ENCODE measurements at places on chromosomes 7 and 10.

GRCh38 chr10:2968401-2969058 is 98.8 kb upstream of the PFKP start:
- DNase-seq: no peak

DNA sequence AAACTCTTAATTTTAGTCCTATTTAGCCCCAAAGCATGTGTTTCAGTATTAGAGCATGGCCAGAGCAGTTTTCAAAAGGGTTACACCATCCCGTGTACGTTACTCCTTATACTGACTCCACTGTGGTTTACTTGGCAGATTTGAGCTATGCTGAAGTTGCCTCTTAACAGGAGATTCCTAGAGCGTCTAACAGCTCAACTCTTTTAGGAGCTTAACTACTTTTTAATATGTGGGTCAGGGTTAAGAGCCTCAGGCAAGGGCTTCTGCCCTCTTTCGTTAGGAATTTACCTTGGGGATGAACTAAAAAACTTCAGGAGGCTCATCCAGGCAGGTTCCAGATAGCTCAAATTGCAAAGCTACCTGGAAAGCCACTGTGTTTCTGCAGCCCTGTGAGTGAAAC is 674.8 kb upstream of the C7orf33 start:
- no peak for DNase-seq

DNA sequence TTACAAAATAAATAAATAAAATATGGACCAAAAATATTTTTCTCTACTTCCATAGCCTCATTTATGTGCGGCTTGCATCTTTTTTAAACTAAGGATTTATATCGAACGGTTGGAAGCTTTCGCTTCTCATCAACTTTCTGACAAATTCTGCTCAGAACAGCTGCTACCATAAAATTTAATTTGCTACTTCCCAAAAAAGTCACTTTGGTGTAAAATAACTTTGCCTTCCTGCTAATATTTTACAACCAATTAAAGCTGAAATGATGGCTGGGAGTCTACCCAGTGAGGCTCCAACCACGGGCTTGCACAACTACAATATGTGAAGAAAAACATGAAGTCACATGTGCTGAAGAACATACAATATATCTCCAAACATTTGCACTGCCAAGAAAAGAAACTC is 253.1 kb upstream of the NEBL start:
- DNase-seq: no peak

DNA sequence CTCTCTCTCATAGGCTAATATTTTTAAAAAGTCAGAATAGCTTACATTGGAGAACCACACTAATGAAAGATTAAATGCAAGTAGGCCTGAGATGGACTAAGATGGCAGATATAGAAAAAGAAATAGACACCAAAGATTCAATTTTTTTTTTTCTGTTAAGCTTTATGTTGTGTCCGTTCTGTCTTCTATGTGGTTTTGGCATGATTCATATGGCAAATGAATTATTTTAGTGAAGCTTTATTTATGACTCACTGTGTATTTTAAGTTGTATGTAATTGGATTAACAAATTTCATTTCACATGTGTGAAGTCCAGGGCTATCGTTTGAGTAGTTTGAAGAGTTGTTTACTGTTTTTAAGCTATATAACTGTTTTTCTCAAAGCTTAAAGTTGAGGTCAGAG is 214.8 kb downstream of the CAMK1D start:
- no peak for DNase-seq

- DNase-seq: no peak
Measured at GRCh38 chr7:121401896-121402295, 5.8 kb upstream of the FAM3C start.

DNA sequence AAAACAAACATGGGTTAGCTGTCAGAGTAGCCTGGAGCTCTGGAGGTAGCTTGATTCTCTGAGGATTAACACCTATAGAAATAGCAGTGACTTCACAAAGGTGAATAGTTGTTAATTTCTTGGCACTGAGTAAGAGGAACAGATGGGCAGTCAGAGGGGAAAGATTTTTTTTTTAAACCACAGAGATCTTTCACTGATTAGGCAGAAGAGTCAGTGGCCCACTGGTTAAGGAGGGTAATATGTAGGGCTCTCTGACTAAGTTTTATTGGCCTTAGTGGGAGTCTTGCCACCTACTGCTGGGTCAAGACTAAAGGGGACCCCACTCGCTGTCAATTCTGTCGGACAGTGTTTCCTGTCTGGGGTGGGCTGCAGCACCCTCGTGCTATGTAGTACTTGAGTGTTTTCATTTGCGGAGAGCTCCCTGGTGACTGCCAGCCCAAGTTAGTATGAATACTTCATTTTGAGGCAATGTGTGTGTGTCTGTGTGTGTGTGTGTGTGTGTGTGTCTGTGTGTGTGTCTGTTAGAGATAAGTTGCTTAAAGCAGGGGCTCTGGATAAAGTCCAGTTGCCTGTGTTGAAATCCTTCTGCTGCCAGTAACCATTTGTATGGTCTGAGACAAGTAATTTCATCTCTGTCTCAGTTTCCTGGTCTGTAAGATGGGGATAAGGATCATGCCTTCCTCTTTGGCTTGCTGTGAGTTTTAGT is 145.2 kb downstream of the ARID5B start:
- no peak for DNase-seq

- DNase-seq: no peak
Measured at GRCh38 chr10:987620-987869, 689 bp upstream of the GTPBP4 start.

DNA sequence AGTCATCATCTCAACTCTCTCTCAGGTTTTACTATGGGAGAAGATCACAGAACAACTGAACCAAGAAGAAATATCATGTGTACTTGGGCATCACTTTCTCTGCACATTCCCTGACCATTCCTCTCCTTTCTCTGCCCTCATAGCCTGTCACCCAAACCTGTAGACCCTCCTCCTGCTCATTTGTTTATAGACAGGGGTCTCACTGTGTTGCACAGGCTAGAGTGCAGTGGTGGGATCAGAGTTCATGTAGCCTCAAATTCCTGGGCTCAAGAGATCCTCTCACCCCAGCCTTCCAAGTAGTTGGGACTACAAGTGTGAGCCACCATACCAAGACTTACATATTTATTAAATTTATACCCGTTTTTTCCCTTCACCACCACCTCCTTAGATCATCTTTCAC is 260.8 kb upstream of the SLC26A5 start:
- no peak for DNase-seq

GRCh38 chr7:7596176-7596575 is 29.5 kb downstream of the MIOS start:
- no peak for DNase-seq

DNA sequence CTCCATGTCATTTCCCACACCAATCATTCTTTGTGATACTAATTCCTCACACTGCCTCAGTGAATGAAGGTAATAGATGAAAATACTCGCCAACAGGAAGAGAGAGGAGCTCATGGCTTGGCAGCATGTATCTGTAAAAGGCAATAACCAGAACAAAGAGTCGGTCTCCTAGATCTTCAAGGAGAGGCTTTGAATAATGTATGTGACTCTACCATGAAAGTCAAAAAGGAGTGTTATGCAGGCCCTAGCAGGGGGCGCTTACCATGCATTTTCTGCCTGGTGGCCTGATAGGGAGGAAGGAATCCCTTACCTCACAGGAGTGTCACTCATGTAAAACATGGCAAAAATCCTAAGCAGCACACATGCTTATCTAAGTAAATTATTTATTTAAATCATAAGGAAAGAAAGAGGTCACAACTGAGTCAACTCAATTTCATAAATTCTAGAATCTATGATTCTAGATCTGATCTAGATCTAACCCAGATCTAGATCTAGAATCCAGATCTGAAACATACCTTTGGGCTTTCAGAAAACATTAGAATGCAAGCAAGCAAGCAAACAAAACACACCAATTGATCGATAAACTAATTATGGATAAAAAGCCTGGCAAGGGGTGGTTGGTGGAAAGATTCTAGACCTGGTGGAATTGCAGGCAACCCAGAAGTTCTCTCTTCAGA is 226.3 kb upstream of the KLF6 start:
- no peak for DNase-seq

DNA sequence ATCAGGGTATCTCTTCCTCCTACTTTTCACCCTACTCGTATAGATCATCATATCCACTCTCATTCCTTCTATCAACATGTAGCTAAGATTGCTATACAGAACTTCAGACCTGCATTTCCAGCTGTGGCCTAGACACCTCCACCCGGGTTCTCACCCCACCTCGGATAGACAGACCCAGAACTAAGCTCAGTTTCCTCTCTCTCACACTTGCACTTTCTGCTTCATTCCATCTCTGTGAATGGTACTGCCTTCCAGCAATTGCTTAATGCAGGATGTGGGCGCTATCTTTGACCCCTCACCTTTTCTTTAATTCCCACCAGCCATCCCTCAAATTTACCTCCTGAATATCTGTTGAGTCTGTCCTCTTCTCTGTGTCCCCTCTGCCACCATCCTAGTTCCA is 35.7 kb downstream of the AGK start:
- DNase-seq: no peak

DNA sequence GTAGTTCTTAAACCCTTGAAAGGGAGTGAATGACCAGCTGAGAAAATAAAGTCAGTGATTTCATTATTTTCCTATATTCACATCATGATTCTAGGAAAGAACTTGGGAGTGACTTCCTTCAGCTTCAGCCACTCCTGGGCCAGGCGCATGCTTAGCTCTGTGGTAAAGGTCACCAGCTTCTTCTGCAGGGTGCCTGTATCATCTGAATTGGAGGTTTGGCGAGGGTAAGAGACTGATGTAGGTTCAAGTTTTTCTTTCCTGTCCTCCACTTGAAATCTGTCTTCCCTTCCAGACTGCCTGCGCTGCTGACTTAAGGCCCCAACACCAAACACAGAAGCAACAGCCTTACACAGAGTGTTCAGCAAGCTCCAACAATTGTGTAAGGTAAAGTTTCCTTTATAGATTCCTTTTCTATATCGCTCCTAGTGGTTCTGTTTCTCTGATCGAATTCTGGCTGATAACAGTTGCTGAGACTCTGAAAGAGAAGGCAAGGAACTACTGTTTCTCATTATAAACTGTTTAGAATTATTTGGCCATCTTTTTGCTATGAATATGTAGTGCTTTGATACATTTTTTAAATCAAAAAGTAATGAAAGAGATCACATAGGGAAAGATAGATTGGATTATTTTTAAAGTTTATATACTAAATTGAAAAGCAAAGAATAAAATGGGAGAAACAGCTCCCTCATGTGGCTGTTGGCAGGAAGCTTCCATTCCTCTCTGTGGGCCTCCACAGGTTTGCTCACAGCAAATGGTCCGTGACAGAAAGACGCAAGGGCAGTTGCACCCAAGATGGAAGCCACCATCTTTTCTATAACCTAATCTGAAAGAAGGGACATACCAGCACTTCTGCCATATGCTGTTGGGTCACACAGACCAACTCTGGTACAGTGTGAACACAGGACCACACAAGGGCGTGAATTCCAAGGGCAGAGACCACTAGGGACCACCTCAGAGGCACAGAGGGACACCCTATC is 14.0 kb downstream of the GATAD1 start:
- DNase-seq: peak; percentile 50

DNA sequence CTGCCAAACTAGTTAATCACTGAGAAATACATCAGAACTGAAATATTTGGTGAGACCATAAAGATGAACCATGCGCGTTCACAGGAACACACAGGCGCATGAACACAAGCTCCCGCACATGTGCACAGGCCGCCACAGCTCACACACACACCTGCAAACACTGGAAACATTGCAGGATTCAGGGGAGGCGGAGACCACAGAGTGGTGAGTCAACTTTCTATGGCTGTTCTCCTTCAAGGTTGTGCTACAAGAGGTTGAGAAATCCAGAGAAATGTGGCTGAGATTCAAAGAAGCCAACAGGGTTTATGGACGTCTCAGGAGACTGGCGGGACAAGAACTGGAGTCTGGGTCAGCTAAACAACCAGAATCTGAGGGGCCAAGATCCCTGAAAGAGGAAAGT is 17.8 kb downstream of the ESYT2 start:
- no peak for DNase-seq

DNA sequence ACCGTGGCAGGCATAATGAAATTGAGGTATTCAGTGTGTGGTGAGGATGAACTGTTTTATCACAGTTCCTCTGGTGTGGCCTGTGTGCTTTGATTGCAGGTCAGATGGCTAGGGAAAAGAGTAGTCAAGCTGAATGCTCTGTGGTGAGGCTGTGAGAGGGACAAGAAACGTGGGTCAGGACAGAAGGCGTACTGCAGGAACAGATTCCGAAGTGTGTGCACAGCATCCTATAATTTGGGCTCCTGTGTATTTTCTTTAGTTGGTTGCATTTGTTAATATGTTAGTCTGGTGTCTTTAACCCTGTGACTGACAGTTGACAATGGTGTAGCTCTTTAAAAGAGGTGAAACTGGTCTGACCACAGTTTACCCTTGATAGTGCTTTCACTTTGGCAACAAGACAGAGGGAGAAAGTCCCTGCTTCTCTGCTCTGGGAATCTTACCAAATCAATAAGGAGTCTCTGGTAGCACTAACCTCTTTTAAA is 76.5 kb downstream of the AUTS2 start:
- DNase-seq: no peak

- no peak for DNase-seq
Measured at GRCh38 chr10:11548768-11549099, 62.7 kb downstream of the USP6NL start.

GRCh38 chr10:49141541-49142332 is 7.9 kb upstream of the FAM170B start:
- no peak for DNase-seq

DNA sequence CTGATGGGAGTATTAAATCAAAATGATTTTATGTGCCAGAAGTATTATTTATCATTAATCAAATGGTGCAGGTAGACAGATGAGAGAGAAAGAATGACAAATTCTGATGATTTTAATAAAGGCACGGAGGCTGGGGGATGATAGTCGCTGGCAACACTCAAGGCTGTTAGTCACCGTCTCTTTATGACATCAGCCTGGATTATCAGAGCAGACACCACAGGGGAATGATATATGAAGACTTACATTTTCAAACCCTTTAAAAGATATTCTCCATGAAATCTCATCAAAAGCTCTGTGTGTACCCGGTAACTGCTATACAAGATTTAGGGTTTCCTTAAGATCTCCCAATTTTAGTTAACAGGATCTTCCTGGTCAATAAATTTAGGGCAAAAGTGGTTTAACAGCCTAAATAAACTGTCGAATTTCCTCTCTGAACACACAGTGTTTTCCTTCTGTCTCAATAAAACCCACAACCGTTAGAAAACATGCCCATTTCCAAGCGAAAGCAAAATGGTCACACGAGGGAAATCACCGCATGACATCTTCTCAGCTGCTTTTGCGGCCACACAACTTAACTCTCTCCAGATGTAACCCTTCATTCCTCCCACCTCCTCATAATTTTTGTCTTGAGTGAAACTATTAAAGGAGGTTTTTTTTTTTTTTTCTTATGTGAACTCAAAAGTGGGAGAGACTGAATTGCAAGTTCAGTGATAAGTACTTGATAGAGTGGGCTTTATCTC is 133.2 kb upstream of the FAM171A1 start:
- no peak for DNase-seq

GRCh38 chr7:13197501-13197900 is 510.1 kb downstream of the ARL4A start:
- DNase-seq: no peak

DNA sequence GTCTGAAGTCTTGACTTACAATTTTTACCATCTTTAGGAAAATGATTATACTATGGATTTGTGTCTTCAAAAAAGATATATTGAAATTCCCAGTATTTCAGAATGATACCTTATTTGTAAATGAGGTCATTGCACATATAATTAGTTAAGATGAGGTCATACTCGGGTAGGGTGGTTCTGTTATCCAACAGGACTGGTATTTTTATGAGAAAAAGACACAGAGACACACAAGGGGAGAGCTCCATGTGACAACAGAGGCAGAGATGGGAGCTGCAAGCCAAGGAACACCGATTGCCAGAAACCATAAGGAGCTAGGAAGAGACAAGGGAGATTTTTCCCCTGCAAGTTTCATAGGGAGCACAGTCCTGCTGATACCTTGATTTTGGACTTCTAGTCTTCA is 356.9 kb downstream of the ARL4A start:
- no peak for DNase-seq

All from germinal center (tissue), 1 donor.